Daoy (cell line): ENCODE measurements at places on chromosomes 11 and 22. TPM values are rescaled to one million over a fixed set of nuclear protein-coding genes. Genes with fewer than 3 reads are reported as not detected.

Gene TLCD5
- total RNA-seq: 5.7 and 11.4 TPM in 2 replicates

Gene OR4A47
- total RNA-seq: not detected in 2 replicates

Gene JRKL
- total RNA-seq: 4.7 and 5.2 TPM in 2 replicates

Gene SLC16A8
- total RNA-seq: not detected in 2 replicates

Gene HSPB2
- not detected in 2 replicates for total RNA-seq
